CMK (cell line): ENCODE measurements at places on chromosomes 7 and 10.

GRCh38 chr7:128740996-128741395 is 1.8 kb downstream of the CALU start:
- DNase-seq: no peak

DNA sequence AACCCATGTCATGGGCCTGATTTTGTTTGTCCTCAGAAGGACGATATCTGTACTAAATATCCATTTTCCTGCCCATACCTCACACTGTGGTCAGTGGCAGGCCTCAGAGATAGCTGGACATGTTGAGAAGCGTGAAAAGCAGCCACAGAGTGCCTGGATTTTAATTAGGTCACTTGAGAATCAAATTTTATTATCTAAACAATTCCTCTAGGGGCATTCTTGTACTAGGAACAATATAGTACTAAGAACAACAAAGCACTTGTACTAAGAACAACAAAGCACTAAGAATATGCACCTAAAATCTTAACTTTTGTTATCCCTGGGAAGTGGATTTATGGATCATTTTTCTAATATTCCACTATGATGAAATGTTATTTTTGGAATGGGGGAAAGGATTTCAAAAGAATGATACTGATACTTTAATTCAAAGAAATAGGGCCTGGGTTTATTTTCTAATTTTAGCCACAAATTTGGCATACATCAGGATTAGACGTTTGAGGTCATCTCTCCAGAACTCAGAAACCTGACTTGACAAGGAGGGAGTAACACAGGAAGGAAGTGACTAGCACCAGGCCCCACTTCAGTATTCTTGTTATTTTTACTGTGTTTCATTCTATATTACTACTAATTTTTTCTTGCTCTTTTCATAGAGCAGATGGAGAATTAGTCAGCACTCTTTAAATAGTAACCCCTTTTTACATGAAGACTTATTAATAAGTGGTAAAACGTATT is 112.2 kb downstream of the EXOC4 start:
- DNase-seq: no peak

DNA sequence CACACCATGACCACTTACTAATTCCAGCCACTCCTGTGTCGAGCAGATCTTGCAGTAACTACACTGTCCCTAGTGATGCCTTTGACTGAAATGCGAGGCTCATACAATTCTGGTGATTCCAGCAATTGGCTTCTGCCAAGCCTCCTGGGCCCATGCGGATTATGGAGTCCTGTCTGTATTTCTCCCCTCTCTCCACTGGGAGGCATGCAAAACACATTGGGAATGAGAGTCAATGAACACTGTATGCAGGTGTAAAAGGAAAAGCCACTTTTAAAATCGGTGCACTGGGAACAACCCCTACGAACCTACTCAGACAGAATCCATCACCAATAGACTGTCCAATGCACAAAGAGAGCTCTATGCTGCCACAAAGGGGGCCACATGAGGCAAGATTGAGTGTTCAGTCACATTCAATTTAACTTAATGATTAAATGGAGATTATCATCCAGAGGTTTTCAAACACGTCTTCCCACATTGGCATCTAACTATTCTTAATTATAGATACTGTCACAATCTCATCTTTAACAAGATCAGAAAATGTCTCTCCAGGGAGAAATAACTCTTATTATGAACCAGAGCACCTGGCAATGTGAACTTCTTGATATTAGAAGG is 550.6 kb downstream of the GLRX3 start:
- DNase-seq: no peak

- no peak for DNase-seq
Observed at GRCh38 chr7:65976659-65977196, 5.3 kb downstream of the GUSB start.

- no peak for DNase-seq
Observed at GRCh38 chr10:49080965-49081364, 34.4 kb downstream of the VSTM4 start.
